ENCODE measurements at places on chromosomes 13 and 19. TPM values are rescaled to one million over a fixed set of nuclear protein-coding genes. Genes with fewer than 3 reads are reported as not detected.

Gene AKAP11
- total RNA-seq = 13.2 TPM

Gene F2RL3
- total RNA-seq = not detected

Gene DNAJC15
- 14.8 TPM for total RNA-seq

Gene SCEL
- total RNA-seq = 32.5 TPM

Gene KL
- total RNA-seq = 1.4 TPM

Gene NPAS1
- total RNA-seq = 1.4 TPM

Gene DNAJB1
- 199 TPM for total RNA-seq

Gene ZFP14
- 6.7 TPM for total RNA-seq

Gene PEPD
- total RNA-seq = 64.9 TPM

Gene FGF21
- total RNA-seq = 0.78 TPM

Gene CEBPA
- 8.9 TPM for total RNA-seq

- no peak overlapping the region for H3K27ac ChIP-seq
- H3K36me3 ChIP-seq = no peaks in the 10 kb centered on the region
Observed at GRCh38 chr19:2446381-2446780, 10.4 kb downstream of the LMNB2 start.

DNA sequence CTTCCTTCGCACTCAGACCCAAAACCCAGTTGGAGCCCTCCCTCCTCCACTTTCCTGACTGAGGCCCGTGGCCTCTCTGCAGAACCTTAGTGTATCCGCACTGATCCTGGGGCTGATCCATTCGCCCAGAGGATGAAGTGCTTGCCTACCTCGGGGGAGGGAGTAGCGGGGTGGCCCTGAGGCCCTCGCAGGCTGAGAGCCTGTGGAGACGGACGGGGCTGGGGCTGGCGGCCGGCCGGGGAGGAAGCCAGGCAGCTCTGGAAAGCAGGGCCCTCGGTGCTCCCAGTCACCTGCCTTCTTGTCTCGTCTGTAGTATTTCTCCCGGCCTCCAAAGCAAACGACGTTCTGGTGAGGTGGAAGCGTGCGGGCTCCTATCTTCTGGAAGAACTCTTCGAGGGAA is 1.3 kb downstream of the PROZ start:
- DNase-seq = no peak
- H3K36me3 ChIP-seq = no peaks in the 10 kb centered on the region
- no peak overlapping the region for H3K4me3 ChIP-seq
- peaks cover 25% of the 10 kb centered on the region for H3K27me3 ChIP-seq
- H3K27ac ChIP-seq = no peak overlapping the region

- no peak overlapping the region for H3K4me3 ChIP-seq
- H3K27ac ChIP-seq = no peak overlapping the region
- no peaks in the 10 kb centered on the region for H3K36me3 ChIP-seq
- H3K4me1 ChIP-seq = no peaks in the 10 kb centered on the region
- no peak for DNase-seq
Observed at GRCh38 chr13:45895881-45896280, 44.3 kb upstream of the SIAH3 start.

DNA sequence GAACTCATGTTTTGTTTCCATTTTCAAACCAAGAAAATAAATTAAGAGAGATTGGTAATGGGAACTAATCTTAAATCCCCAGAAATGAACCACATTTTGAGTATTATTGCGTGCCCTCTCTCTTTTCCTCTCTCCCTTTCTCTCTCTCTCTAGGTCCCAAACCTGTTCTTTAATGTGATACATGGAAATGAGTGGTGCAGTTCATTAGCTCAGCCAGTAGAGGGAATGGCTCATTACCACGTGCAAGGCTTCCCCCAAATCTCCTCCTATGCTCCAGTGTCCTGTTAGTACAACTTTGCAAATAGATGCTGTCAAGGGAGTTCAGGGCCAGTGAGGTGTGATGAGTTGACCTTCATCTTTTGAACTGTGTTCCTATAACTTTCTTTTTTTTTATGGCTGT is 178.4 kb downstream of the FGF9 start:
- H3K36me3 ChIP-seq = no peaks in the 10 kb centered on the region
- no peak for DNase-seq
- H3K4me3 ChIP-seq = no peak overlapping the region
- H3K27ac ChIP-seq = no peak overlapping the region
- no peaks in the 10 kb centered on the region for H3K4me1 ChIP-seq

- no peaks in the 10 kb centered on the region for H3K4me1 ChIP-seq
- H3K27me3 ChIP-seq = no peaks in the 10 kb centered on the region
- H3K4me3 ChIP-seq = no peak overlapping the region
- DNase-seq = no peak
- no peaks in the 10 kb centered on the region for H3K36me3 ChIP-seq
Observed at GRCh38 chr13:76164290-76164689, 528.2 kb downstream of the LMO7 start.

GRCh38 chr13:40389081-40389641 is 277.3 kb downstream of the FOXO1 start:
- no peak for DNase-seq
- no peak overlapping the region for H3K27ac ChIP-seq
- no peaks in the 10 kb centered on the region for H3K4me1 ChIP-seq
- no peak overlapping the region for H3K4me3 ChIP-seq
- no peaks in the 10 kb centered on the region for H3K36me3 ChIP-seq

DNA sequence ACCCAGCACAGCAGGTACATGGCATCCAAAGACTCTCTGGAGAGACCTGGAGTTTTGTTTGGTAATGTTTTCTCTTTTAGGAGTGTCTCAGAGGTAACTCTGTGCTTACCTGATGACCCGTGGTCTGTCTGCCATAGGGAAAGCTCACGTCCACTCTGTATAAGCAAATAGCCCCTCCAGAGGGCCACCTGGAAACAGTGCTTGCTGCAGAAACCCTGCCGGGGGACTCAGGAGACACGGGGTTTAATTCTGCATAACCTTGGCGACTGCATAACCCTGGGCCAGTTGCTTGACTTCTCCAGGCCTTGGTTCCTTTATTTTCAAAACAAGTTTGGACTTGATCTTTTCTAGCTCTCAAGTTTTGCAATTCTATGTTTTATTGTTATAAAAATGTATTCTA is 187.2 kb upstream of the SOX1 start:
- no peak overlapping the region for H3K4me3 ChIP-seq
- H3K36me3 ChIP-seq = no peaks in the 10 kb centered on the region
- H3K27ac ChIP-seq = no peak overlapping the region
- DNase-seq = no peak

DNA sequence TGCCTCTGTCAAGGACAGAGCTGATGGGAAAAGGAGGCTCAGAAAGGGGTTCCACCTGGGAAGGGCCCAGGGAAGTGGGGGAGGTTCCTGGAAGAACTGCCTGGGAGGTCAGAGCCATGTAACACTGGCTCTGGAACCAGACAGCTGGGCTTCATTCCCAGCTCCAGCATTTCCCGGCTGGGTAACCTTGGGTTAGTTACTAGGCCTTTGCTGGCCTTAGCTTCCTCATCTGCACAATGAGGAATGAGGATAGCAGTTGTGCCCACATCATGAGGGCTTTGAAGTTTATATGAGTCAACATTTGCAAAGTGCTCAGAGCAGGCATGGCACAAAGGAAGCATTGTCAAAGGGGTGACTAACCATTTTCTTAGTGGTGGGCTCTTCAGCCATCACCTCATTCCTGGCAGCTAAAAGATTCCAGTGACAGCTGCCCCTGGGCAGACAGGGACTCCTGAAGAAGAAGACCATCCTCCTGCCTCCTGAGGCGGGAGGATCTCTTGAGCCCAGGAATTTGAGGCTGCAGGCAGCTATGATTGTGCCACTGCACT is 1.7 kb upstream of the DNAJB1 start:
- no peaks in the 10 kb centered on the region for H3K27me3 ChIP-seq
- H3K4me1 ChIP-seq = peaks cover 40% of the 10 kb centered on the region
- DNase-seq = peak; percentile 46
- H3K27ac ChIP-seq = peak overlapping the region; percentile 86
- peaks cover 22% of the 10 kb centered on the region for H3K36me3 ChIP-seq

DNA sequence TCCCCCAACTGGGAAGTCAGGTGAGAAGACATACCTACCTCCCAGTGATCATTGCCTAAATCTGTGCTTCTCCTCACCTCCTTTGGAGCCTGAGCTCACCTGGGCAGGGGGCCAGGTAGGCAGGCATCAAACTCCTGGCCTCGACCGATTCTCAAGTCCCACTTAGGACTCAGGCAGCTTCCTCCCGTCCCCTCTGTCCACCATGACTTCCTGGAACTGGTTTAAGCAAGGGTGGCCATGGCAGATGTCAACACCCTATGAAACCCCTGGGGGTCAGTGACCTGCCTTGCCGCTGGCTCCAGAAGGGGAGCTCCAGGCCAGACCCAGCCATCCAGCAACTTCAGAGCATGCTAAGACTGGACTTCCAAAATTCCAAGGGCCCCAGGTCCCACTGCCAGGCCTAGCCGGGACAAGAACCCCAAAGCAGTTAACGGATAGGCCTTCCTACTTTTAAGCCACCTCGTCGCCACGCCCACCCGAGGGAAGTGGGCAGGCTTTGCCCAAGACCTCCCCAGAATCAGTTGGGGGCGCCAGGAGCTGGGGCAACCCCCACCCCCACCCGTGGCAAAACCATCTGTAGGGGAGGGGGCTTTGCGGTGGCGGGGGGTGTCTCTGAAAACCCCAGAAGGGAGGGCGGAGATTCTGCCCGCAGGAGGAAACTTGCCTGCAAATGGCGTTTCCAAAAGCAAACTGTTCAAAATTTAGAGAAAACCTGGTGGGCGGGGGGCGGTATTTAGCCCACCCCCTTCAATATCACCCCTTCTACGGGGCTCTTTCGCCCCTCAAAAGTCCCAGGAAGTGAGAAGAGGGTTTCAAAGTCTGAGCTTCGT is 657 bp downstream of the PLIN3 start:
- H3K27ac ChIP-seq = no peak overlapping the region
- H3K4me3 ChIP-seq = peak overlapping the region; percentile 89
- H3K27me3 ChIP-seq = no peaks in the 10 kb centered on the region
- peaks cover 26% of the 10 kb centered on the region for H3K4me1 ChIP-seq

- H3K27me3 ChIP-seq = no peaks in the 10 kb centered on the region
- DNase-seq = peak; percentile 72
- peaks cover 23% of the 10 kb centered on the region for H3K4me1 ChIP-seq
Observed at GRCh38 chr19:45906221-45906620, 3.8 kb upstream of the MYPOP start.

GRCh38 chr13:48320399-48320790 is 16.8 kb downstream of the RB1 start:
- no peak overlapping the region for H3K27ac ChIP-seq
- H3K4me3 ChIP-seq = no peak overlapping the region
- H3K4me1 ChIP-seq = no peaks in the 10 kb centered on the region
- H3K27me3 ChIP-seq = no peaks in the 10 kb centered on the region
- no peak for DNase-seq
- H3K36me3 ChIP-seq = peaks cover 6% of the 10 kb centered on the region

DNA sequence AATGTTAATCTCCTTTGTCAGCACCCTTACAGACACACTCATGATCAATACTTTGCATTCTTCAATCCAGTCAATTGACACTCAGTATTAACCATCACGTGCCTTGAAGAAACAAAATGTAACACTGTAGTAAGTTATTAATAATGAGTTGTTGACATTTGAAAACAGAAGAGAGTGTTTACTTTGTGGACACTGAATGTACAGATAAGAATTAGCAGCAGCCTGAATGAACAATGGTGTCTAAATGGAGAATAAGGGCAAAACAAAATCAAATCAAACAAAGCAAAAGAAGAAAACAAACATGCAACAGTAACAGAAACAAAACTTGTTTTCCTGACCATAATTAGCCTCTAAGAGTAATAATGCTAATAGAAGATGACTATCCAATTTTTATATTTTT is 1191.1 kb upstream of the MIR17HG start:
- H3K4me3 ChIP-seq = no peak overlapping the region
- no peaks in the 10 kb centered on the region for H3K27me3 ChIP-seq
- no peaks in the 10 kb centered on the region for H3K4me1 ChIP-seq
- H3K27ac ChIP-seq = no peak overlapping the region
- no peaks in the 10 kb centered on the region for H3K36me3 ChIP-seq

GRCh38 chr19:46821512-46822409 is 28.9 kb downstream of the AP2S1 start:
- H3K4me1 ChIP-seq = peaks cover 34% of the 10 kb centered on the region
- no peak for DNase-seq
- H3K36me3 ChIP-seq = no peaks in the 10 kb centered on the region
- no peak overlapping the region for H3K27ac ChIP-seq
- no peaks in the 10 kb centered on the region for H3K27me3 ChIP-seq

GRCh38 chr13:87769445-87769844 is 98.3 kb downstream of the SLITRK5 start:
- H3K4me3 ChIP-seq = no peak overlapping the region
- H3K27ac ChIP-seq = no peak overlapping the region
- no peaks in the 10 kb centered on the region for H3K4me1 ChIP-seq
- DNase-seq = no peak
- H3K36me3 ChIP-seq = no peaks in the 10 kb centered on the region

All from PC-9 (cell line).